Adipocyte (in vitro differentiated cells): ENCODE measurements at places on chromosomes 2 and 18.

GRCh38 chr18:36250827-36251226, 46.7 kb upstream of the FHOD3 start:
- DNase-seq: no peak

GRCh38 chr2:1945819-1946218, 201.5 kb upstream of the PXDN start:
- DNase-seq: no peak

DNA sequence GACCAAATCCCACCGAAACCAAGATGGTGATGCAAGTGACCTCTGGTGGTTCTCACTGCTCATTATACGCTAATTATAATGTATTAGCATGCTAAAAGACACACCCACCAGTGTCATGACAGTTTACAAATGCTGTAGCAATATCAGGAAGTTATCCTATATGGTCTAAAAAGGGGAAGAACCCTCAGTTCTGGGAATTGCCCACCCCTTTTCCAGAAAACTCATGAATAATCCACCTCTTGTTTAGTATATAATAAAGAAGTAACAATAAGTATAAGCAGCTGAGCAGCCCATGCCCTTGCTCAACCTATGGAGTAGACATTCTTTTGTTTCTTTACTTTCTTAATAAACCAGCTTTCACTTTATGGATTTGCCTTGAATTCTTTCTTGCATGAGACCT, 31.0 kb upstream of the FMNL2 start:
- no peak for DNase-seq

- DNase-seq: no peak
Observed at GRCh38 chr2:80348953-80349352, 44.4 kb upstream of the LRRTM1 start.

DNA sequence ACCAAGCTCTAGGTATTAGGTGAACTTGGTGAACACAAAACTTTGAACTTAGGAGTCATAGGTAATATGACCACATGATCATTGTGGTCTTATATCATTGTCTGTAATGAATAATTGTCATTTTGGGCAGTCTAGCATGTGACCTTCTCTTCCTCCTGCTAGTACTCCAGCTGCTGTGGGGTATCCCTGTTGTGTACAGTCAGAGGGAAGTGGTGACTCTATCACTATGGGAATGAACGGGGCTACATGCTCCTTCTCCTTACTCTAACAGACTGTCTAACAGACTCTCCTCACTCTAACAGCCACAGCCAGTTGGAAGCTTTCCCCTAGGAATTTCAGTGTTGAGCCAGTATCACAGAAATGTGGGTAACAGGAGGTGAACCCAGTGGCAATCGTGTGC, 68.2 kb upstream of the NEDD4L start:
- DNase-seq: no peak

DNA sequence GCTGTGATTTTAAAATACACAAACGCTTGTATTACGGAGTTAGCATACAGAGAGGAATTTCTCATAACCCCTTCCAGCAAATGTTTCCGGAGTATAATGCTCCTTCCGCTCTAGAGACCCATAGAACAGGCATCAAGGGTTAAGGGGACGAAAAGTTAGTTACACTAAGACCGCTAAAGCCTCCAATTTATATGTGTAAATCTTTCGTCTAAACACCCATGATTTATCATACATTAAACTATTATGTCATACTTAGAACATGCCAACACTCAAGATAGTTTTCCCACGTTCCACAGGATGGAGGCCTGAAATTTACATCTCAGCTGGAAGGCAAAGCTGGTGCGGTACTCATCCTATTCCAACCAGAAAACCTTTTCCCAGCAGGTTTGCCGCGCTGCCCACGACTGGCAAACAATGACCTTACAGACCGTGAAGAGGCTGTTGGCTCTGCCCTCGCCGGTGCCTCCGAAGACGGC, 650 bp downstream of the ORMDL1 start:
- DNase-seq: peak; percentile 70

- no peak for DNase-seq
Observed at GRCh38 chr2:85275984-85276540, 51.7 kb downstream of the TGOLN2 start.

DNA sequence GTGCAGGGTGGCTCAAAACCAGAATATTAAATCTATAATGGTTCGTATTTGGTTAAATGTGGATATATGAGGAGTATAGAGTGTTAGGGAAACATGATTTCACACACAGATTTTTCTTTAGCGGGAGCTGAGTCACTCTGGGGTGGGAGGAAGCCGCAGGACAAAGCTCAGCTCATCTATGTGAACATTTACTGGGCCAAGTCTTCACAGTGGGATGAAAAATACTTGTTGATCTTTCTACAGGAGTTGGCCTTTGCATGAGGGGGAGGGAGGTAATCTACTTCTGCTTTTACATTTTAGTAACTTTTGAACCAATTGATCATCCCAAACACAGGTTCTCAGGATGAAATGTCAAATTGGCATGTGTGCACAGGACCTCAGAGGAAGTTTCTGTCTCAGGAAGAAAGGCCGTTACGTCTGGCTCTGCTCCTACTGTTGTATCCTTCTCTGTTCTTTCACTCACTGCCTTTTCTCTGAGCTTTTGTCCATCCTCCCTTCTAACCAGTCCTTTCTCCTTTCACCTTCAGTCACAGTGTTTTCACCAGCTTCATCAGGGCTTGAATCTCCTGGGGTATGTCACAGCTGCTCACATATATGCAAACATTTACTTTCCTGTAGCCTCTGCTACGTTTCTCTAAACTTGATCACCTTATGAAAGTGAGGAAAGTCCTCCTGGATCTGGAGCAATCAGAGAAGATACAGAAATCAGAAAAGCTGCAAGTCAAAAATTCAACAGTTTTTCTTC, 943.3 kb upstream of the FANCL start:
- peak; percentile 4 for DNase-seq

- DNase-seq: no peak
Observed at GRCh38 chr2:42844366-42844765, 52.0 kb upstream of the HAAO start.

- no peak for DNase-seq
Observed at GRCh38 chr2:240139666-240140393, 628 bp downstream of the OTOS start.

DNA sequence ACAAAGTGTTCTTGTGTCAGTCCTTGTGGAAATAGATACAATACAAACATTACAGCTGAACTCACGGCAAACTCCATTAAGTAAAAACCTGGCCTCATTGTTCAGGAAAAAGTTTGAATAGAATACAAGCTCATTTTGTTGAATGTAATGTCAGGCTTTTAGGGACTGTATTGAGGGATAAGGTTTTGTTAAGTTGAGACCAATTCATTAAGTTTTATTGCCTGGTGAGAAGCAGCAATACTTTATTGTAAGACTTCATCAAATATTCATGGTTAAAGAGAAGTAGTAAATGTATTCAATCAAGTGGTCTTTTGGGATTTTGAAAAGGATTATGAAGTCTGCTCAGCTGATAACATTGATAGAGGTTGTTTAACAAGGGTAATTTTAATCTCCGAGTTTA, 35.4 kb upstream of the METAP1D start:
- DNase-seq: no peak

DNA sequence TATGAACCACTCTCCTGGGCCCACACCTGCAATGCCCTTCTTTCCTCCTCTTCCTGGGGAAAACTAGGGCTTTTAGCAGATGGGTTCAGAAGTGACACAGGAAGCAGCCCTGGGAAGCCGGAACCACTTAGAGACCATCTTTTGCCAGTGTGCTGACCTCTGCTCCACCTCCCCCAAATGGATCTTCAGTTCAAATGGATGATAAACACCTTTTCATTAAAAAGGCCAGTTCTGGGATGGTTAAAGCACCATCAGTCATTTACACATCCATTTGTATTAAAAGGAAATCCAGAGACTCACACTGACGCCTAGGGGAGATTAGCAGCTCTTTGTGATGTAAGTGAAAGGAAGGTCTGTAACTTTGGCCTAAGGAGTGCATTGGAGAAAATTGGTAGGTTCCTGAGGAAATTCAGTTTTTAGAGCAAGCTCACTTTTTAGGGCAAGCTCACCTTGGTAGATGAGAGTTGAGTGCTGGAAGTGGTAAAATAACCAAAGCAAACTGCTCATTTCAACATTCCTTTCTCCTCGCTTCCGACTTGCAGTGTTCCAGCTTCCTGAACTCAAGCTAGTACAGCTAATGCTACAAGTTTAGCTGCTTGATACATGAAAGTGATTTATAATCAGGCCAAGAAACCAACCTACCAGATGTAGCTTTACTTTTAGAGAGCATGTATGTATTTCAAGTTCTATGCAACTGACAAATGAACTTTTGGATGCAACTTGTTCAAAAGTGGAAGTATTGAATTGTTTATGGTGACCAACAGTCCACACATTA, 47.7 kb downstream of the ACTR2 start:
- DNase-seq: no peak

DNA sequence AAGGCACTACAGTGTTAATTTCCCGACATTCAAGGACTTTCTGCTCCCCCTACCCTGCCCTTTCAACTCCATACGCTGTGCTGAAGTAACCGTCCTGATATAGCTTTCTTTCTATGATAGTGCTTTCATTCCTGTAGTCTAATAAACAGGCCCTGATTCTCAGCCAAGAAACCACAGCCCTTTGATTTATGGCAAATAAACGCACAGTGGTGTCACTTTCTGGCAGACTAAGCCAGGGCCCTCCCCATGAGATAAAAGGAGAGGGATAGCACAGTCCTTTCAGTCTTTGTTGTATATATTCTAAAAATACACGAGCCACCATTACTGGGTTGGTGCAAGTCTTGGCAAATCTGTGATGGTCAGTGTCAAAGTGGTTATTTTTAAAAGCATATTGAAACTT, 291.2 kb downstream of the ALPK2 start:
- no peak for DNase-seq

GRCh38 chr2:119668546-119668945, 10.5 kb upstream of the TMEM177 start:
- DNase-seq: no peak

- no peak for DNase-seq
Observed at GRCh38 chr2:20976527-20976926, 67.3 kb downstream of the APOB start.
